Transverse colon (tissue), 4 donors: ENCODE measurements at places on chromosomes 6 and 20. TPM values are rescaled to one million over a fixed set of nuclear protein-coding genes. Genes with fewer than 3 reads are reported as not detected.

MYB gene
- 39.6 TPM for total RNA-seq

- no peak for DNase-seq
Measured at GRCh38 chr20:19806806-19807190, 48.7 kb downstream of the RIN2 start.

OVOL2 gene
- total RNA-seq = 66.2 TPM

GRCh38 chr6:40816601-40817000 lies 222.4 kb downstream of the UNC5CL start:
- no peak for DNase-seq

VSX1 gene
- not detected for total RNA-seq

- no peak for DNase-seq
Measured at GRCh38 chr6:123333000-123333756, 303.6 kb downstream of the TRDN start.

PTCRA gene
- not detected for total RNA-seq

CTAGE9 gene
- total RNA-seq = not detected

EYA4 gene
- total RNA-seq = not detected

DNA sequence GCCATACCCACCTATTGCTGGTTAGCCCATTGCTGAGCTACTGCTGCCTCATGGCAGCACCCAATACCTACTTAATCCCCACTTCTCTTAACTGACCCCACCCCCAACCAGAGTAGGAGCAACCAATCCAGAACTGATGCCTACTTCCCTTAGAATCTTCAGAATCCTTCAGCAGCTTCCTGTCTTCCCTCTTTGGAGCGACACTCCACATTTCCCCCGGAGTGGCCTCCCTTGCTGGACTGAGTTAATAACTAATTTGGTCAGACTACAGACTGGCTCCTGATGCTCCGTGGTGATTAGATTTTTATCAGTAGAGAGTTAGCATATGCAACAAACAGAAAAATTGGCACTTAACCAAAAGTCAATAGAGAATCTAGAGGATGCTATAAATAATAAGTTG lies 51.2 kb upstream of the UBR2 start:
- DNase-seq = no peak

- DNase-seq = peak; percentile 27
Measured at GRCh38 chr6:125598422-125598821, 151.0 kb upstream of the HEY2 start.

DNA sequence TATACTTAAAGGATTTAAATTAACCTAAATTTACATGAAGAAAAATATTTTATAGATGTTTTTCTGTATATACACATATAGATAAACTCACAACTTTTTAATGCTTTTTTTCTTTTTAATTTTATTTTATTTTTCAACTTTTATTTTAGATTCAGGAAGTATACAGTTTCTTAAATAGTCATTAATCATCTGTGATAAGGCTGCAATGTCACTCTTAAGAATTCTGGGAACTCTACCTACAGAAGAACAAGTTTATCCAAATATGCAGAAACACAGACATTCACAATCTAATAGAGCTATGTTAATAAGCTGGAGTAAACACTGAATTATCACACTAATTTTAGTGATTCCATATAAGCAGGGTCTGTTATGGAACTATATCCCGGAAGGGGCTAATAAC lies 181.2 kb downstream of the TASP1 start:
- DNase-seq = no peak

FAM83D gene
- 42.3 TPM for total RNA-seq

TXLNB gene
- 6.6 TPM for total RNA-seq

SRPK1 gene
- 107 TPM for total RNA-seq

- DNase-seq = peak; percentile 19
Measured at GRCh38 chr6:111874025-111874415, 768 bp upstream of the FYN start.

GRM1 gene
- total RNA-seq = 0.16 TPM

SLC29A1 gene
- 37.3 TPM for total RNA-seq

SLC32A1 gene
- not detected for total RNA-seq

CST7 gene
- total RNA-seq = not detected

DNA sequence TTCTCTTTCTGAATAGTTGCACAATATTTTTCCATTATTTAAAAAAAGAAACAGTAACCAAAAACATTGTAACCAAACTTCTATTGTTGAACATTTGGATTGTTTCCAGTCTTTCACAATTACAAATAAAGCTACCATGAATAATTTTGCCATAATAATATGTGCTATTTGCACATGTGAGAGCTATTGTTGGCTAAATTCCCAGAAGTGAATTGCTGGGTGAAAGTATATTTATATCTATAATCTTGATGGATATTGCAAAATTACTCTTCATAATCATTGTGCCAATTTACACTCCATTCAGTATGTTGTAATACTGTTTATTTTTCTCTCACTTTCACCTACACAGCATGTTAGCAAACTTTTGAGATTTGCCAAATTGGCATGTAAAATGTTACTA lies 36.6 kb upstream of the SLC22A16 start:
- no peak for DNase-seq

DNA sequence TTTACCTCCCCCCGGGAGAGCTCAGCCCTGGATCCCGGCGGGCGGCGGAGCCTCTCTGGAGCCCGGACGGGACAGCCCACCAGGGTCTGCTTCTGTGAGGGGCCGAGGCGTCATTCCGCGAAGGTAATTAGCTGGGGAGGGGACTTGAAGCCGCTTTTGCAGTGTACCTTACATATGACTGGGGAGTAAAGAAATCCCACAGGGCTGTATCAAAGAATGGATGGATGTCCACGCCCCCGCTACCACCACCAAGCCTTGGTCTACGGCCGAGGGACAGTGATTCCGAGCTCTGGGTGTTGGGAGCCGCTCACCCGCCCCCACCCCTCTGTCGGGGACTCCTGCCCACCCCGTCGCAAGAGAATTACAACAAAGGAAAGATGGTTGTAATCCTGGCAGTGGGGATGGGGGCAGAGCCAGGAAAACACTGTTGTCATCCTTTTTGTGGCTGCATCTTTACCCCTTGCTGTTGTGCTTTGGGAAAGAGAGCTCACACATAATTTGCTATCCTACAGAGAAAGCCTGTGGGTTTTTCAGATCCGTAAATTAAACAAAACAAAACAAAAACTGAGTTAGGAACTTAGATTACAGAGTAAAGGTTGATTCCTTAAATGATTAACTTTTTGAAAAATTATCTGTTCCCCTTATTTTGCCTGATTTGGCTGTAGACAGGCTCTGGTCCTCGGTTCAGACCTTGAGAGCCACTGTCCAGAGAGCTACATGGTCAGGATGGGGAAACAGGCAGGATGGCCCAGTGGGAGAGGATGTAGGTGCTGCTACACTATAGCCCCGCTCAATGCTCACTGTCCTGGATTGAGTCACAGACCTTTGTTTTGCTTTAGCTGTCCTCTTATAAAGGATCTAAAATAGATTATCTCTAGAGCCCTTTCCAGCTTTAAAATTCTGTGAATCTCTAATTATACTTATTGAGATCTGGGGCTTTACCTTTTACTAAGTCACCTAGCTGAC lies 997 bp upstream of the FBXO30 start:
- no peak for DNase-seq

GRCh38 chr6:47014401-47014800 lies 27.7 kb downstream of the ADGRF1 start:
- DNase-seq = no peak

GRCh38 chr6:113576310-113576709 lies 280.8 kb upstream of the MARCKS start:
- no peak for DNase-seq

DNA sequence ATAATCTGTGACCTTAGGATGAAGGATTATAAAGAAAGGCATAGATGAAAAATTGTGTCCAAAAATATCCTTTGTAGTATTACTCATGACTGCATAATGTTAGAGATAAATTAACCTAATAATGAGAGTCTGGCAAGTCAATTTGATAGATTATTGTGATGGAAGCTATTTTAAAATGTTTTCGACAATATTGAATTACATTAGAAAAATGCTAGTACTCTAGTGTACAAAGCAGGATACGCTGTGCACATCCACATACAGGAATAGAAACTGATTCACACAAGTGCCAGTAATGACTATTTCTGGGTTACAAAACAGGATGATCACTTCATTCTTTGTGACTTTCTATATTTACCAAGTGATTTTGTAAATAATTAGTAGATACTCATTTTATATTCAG lies 3.3 kb downstream of the SLC17A2 start:
- no peak for DNase-seq

DNA sequence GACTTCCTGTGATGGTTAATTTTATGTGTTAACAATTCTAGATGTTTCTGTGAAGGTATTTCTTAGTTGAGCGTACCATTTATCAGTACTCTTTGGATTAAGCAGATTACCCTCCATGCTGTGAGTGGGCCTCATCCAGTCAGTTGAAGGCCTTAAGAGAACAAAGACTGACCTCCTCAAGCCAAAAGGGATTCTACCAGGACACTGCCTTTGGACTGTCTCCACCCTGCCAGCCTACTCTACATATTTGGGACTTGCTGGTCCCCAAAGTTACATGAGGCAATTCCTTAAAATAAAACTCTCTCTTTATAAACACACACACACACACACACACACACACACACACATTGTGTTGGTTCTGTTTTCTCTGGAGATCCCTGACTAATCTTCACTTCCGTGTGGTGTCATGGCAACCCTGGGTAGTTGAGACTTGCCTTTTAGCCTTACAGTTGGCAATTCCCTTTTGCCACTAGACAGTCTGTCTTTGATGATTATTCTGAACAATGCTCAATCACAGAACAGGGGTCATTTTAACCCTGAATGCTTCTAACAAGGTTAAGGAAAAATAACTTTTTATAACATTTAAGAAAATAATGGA lies 32.2 kb downstream of the MRAP2 start:
- no peak for DNase-seq

DNA sequence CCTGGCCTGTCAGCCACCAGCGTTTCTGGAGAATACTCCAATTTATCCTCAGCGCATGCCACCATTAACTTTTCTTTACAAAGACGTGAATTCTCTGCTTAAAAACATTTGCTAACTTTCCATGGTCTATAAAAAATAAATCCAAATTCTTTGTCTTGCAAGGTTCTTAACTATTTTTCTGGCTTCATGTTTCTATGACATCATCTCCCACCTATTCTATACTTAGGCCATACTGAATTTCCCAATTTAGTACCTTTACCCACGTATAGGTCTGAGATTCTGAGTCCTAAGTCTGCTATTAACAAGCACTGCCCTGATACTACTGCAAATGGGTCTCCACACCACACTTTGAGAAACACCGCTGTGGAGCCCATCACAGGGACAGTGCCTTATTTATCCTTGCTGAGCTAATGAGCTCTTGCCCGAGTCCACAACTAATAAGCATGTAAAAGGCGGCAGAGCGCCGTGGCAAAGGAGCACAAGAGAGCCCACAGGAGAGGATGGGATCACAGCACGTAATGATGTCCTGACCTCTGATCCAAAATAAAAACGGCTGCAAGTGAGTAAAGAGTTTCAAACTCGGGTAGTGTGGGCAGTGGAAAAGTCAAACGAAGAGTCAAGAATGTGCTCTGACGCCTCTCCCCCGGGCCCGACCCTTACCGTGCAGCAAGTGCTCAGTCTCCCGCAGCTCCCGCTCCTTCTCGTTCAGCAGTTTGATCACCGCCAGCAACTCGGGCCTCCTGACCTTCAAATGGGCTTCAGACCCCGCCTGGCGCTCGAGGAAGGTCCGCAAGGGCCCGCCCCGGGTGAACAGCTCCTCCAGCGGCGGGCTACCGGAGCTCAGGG lies 519 bp downstream of the MTRF1L start:
- peak; percentile 10 for DNase-seq
